Activated CD4-positive, alpha-beta T cell treated with anti-CD3 and anti-CD28 coated beads, Interleukin-2, amount 50 U/mL, for 4 hours (primary cell): ENCODE measurements at places on chromosomes 13 and 19.

DNA sequence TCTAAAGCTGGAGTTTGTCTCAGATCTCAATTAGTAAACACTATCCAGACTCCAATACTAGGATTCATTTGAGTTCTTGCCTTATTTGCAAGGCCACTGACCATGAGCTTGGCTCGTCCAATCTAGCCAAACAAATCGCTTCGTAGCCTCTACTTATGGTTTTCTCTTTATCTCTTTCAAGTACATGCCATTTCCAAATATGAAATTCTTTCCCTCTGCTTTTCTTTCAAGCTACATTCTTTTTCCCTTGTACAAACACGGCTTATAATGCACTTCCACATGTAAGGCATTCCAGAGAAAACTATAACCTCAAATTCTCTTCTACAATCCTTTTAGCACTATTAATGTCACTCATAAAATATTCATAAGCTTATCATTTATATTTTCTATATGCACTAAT is 10.9 kb upstream of the N4BP2L1 start:
- no peak for DNase-seq

DNA sequence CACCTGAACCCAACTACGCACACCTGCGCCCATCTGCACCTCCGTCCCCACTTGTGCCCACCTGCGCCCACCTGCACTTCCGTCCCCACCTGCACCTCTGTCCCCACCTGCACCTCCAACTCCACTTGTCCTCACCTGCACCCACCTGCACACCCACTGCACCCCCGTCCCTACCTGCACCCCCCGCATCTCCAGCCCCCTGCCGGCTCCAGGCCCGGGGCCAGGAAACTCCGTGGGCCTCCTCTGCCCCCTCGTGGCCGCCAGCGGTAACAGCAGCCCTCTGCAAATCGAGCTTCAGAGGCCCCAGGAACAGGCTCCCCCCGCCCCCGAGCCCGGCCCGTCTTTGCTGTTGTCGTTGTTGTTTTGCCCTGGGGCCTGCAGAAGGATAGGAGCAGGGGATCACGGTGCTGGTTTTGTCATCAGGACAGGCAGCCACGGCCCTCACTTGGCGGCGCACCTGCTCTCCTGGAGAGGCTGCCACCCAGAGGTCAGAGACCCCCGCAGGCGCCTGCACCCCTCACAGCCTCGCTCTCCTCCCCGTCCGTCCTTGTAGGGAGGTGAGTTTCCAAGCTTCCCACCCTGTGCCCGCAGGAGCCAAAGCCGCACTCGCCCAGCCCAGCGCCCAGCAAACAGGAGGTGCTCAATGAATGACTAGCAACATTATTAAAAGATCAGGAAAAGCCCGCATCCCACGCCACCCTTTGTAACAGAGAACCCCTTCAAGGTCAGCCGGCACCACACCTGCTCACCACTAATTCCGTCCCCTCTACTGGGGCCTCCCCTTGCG is 65.4 kb downstream of the GNG7 start:
- DNase-seq: peak; percentile 71

GRCh38 chr19:34145741-34146202 is 26.5 kb upstream of the LSM14A start:
- peak; percentile 37 for DNase-seq

GRCh38 chr13:25095851-25096453 is at the start of gene PABPC3:
TSS of gene PABPC3 (plus strand) at chr13:25096136. CDS start at chr13:25096199, 63 bp downstream.
- DNase-seq: no peak

DNA sequence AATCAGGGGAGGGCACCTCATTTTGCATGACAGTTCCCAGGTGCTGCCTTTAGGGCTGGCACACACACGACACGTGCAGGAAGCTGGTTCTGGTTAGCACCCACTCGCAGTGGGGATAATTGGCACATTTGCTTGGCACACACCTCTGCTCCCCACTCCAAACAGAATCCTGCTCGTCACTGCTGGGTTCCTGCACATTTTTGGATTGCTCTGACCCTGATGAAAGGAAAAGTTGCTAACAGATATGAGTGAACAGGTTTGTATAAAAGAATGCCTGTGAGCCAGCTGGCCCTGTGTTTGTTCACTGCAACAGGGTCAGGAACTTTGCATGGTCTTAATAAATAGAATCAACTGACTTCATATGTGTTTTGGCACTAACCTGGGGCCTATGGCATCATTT is 1500.4 kb downstream of the EFNB2 start:
- DNase-seq: no peak

GRCh38 chr13:30818323-30818960 is 83.1 kb downstream of the ALOX5AP start:
- no peak for DNase-seq

DNA sequence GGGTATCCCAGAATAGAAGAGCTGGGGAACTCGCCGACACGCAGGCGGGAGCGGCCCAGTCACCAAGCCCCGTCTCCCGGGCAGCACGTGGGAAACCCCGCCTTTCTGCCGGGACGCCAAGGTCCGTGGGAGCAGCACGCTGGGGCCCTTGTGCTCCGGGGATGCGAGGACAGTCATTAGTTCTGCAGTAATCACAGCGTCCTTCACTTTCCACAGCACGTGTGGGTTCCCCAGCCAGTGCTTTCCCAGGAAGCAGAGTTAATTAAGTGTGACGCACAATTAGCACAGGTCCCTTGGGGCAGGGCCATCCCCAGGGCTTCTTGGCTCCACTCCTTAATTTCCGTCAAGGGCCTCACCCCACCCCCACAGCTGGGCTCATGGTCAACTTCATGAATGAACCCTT is 64.3 kb upstream of the C13orf46 start:
- no peak for DNase-seq

- no peak for DNase-seq
Observed at GRCh38 chr19:46862974-46863632, 2.3 kb downstream of the ARHGAP35 start.

- DNase-seq: no peak
Observed at GRCh38 chr13:63706751-63707150, 2291.1 kb upstream of the PCDH20 start.

- DNase-seq: no peak
Observed at GRCh38 chr19:21202865-21203494, 61.1 kb downstream of the ZNF431 start.

DNA sequence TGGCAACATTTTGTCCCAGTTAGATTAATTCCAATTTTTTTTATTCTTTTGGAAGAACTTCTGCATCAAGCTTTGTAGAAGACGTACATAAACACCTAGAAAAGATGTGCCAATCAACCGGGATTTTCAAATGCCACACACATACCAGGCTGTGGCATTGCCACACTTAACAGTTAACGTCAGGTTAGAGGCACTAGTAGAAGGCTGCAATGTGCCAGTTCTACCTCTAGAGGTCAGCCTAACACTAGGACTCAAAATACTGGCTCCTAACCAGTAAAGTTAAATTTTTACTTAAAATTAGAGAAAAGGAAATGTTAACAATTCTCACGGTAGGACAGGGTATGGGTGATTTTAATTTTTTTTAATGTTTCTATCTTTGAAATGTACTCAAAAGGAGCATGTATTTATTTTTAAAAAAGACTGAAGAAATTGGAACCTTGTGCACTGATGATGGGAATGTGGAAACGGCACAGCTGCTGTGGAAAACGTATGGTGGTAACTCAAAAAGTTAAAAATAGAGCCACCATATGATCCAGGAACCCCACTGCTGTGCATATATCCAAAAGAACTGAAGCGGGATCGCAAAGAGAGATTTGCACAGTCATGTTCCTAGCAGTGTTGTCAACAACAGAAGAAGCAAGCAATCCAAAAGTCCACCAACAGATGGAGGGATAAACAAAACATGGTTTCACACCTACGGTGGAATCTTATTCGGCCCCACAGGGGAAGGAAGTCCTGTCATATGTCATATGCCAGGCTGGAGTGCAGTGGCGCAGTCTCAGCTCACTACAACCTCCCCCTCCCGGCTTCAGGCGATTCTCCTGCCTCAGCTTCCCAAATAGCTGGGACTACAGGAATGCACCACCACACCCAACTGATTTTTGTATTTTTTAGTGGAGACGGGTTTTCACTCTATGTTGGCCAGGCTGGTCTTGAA is 30.3 kb downstream of the CRYL1 start:
- peak; percentile 53 for DNase-seq

DNA sequence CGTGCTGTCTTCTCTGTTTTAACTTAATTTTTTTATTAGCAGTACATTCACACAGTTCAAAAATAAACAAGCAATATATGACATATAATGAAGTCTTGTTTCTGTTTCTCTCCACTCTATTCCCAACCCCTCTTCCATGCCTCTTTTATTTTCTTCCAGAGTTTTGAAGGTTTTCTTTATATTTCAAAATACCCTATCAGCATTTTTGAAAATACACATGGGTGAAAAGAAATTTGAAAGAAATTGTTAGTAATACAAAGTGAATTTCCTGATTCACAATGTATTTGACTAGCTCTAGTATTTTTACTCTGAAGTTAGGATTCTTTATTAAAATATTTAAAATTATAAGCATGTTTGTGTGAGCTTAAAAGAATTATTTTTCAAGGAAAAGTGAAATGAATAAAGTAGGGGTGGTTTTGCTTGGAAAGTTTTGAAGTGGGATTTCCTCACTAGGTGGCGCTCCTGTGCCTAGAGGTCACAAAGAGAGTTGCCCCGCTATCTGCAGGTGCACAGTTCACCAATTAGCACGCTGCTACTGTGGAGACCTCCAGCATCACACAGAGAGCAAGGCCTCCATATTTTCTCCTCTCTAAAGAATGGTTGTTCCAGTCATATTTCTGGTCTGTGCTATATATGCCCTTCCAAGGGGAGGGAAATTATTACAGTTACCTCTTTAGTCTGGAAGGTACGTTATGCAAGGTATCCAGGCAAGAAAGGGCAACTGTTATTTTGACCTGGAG is 37.6 kb downstream of the SOX21 start:
- DNase-seq: peak; percentile 24

DNA sequence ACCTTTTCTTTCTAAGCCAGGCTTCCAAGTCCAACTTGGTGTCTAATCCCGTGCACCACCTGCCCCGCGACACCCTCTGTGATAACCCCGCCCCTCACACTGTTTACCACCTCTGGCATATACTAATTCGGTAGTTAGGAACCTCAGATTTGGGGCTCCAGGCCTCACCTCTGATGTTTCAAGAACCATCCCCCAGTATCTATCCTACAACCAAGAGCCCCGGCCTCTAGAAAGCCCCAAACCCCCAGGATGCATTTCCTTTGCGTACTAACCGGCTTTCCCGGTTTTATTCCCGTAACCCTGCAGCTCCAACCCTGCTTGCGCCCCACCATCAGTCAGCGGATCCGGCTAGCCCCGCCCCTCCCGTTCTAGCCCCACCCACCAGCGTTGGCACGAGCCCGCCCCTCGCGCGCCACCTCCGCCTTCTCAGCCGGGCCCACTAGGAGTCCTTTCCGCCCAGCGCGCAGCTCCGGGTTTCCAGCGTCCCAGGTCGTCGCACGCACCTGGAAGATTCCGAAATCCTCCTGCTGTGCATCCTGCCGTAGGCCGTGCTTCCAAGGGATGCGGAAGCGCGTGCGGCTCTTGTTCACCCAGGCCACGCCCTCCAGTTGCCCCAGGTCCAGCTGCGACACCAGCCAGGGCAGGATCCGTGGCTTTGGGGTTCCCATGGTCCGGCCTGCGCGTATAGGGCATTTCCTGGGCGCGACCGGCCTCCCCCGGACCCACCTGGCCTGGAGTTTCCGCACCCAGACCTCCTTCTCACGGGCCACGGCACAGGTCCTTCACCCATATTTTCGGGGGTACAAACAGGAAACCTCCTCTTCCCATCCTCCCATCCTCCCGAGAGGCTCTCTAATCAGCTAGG is 1.3 kb downstream of the IRF3 start:
- peak; percentile 95 for DNase-seq

DNA sequence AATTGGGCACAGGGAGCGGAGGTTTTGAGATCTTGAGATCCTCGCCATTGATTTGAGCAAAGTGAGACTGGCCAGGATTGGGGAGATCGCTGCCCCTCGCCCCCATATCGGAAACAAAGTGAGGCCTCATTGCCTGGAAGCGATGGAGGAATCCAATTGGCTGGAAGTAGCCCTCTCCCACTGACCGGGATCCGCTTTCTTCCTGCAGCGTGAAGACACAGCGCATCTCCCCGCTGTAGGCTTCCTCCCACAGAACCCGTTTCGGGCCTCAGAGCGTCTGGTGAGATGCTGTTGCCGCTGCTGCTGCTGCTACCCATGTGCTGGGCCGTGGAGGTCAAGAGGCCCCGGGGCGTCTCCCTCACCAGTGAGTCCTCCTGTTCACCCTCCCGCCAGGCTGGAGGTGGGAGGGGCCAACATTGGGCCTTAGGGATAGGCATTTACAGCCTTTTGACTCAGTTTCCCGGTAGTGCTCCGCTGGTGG is 438 bp downstream of the PRKCSH start:
- DNase-seq: no peak

DNA sequence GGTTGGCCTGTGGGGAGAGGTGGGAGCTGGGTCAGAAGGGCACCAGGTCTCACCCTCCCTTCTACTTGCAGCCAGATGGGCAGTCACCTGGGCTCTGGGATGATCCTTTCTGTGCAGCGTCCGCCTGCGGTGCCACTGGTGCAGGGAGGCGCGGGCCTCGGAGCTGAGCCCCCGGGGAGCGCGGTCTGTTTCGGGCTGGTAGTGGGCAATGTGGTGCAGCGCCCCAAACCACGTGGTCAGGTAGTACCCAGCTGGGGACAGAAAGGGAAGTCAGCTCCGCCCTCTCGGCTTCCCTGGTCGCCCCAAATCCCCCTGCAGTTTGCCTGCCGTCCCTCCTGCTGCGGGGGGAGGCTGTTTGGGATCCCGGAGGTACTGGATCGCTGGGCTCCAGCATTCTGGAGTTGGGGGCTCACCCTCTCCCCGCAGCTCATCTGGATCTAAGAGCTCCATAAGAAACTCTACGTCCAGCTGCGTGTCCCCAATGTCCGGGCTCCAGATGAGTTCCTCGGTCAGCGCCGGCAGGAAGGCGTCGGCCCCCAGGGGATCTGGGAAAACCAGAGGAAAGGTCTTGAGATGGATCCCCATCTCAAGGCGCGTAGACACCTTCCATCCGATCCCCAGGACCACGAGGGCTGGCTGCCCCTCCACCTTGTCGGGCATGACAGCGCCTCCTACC is 8.8 kb downstream of the RINL start:
- DNase-seq: no peak
